ENCODE measurements at places on chromosomes 2 and 18. TPM values are rescaled to one million over a fixed set of nuclear protein-coding genes. Genes with fewer than 3 reads are reported as not detected.
A peak's percentile ranks its signal among the peaks of the same experiment; 100 is the strongest.

- DNase-seq: no peak
Observed at GRCh38 chr2:205169464-205169863, 512.8 kb upstream of the NRP2 start.

Gene ALPP
- not detected for total RNA-seq

DNA sequence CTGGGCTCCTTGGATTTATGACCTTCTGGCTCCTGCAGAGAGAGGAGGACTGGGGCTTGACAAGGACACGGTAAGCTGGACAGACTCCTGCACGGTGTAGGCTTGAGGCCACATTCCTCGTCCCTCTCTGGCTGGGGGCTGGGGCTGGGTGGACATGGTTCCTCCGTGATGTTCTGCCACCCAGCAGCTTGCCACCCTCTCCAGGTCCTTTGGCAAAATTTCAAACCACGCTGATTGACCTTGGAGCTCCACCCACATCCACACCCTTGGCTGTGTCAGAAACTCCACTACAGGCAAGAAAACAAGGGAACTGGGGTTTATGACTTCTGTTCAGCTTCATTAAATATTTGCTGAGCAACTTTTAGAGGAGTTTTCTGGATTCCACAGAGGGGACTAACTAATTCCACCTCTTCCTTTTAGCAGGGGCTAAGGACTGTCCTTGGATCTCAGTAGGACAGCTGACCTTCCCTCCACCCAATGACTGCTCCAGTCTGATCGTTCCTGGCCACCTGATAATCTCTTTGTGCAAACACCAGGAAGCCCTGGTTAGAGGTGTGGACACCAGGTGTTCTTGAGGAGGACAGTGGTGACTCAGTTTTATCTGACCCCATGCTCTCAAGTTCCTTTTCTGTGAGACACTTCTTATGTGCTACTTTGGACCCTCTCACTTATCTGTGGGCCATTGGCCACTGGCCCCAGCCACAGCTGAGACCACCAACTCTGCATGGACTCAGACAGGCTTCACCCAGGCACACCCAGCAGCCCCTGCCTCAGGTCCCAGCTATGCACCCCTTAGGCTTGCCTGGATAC, 29.3 kb downstream of the GPR55 start:
- DNase-seq: peak; percentile 14

- no peak for DNase-seq
Observed at GRCh38 chr18:62494764-62495163, 28.1 kb upstream of the ZCCHC2 start.

Gene CHRNG
- not detected for total RNA-seq

GRCh38 chr2:149465873-149466272, 121.7 kb downstream of the MMADHC start:
- no peak for DNase-seq

Gene SERPINB2
- not detected for total RNA-seq

Gene CRYBA2
- not detected for total RNA-seq

Gene PPP1R1C
- not detected for total RNA-seq

GRCh38 chr2:164717000-164717803, 95.9 kb upstream of the GRB14 start:
- DNase-seq: peak; percentile 38

DNA sequence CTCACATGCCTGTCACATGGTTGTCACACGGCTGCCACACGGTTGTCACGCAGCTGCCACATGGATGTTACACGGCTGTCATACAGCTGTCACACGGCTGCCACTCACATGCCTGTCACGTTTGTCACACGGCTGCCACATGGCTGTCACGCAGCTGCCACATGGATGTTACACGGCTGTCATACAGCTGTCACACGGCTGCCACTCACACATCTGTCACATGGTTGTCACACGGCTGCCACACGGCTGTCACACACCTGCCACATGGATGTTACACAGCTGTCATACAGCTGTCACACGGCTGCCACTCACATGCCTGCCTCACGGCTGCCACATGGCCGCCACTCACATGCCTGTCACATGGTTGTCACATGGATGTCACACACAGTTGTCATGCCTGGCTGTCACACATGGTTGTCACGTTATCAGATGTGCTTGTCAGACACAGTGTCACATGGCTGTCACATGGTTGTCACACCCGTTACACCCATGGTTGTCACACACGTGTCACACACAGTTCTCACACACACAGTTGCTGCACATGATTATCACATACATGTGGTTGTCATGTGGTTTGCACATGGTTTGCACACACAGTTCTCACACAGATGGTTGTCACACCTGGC, 19.4 kb downstream of the KCNG2 start:
- DNase-seq: no peak

Gene C2orf80
- not detected for total RNA-seq

DNA sequence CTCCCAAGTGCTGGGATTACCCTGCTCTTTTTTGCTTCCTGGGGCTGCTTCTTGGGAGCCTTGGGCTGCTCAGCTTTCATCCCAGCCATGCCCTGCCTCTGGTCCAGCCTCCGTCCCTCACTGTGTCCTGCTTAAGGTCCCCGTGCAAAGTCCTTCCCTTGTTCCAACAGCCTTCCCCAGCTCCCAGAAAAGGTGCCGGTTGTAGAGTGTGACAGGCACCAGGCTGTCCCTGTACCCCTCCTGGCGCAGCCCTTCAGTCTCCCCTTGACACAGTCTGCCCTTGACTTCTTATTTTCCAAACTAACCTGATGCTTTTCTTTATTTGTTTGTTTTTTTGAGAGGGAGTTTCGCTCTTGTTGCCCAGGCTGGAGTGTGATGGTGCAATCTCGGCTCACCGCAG, 20.1 kb upstream of the ALPI start:
- DNase-seq: no peak

DNA sequence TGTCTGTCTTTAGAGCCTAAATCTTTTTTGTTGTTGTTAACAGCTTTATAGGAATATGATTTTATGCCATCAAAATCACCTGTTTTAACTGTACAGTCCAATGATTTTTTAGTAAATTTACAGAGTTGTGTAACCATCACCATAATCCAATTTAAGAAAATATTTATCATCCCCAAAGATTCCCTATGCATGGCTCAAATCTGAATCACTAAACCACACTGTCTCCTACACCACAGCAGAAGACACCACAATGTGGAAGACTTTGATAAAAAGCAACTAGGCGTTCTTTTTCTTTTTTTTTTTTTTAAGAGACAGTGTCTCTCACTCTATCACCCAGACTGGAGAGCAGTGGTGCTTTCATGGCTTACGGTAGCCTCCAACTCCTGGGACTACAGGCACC, 99.6 kb downstream of the TXNL1 start:
- DNase-seq: no peak

DNA sequence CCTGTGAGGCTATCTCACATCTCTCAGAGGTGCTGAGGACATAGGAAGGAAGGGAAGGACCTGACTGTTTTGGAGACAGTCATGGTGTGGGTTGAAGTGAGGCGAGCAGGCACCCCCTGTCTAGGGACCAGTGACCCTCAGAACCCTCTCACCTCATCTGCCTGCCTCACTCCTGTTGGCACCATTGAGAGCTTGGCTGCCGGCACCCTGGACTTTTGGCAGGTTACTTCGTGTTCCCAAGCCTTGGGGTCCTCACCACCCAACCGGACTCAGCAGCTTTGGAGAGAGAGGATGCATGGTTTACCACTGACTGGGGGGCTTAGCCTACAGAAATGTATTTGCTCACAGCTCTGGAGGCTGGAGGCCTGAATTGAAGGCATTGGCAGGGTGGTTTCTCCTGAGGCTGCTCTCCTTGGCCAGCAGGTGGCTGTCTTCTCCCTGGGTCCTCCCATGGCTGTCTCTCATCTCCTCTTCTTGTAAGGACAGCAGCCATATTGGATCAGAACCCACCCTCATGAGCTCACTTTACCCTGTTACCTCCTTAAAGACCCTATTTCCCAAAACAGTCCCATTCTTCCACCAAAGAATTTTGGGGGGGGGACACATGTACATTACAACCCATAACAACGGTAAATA, 142.0 kb downstream of the TSN start:
- peak; percentile 27 for DNase-seq

- no peak for DNase-seq
Observed at GRCh38 chr2:202883987-202884675, 12.6 kb upstream of the ICA1L start.

- DNase-seq: no peak
Observed at GRCh38 chr18:3218819-3219218, 949 bp downstream of the MYOM1 start.

GRCh38 chr2:60488291-60488690, 65.2 kb downstream of the BCL11A start:
- DNase-seq: no peak

Gene MALT1
- 23.6 TPM for total RNA-seq

Gene EMILIN2
- total RNA-seq: 5.8 TPM

DNA sequence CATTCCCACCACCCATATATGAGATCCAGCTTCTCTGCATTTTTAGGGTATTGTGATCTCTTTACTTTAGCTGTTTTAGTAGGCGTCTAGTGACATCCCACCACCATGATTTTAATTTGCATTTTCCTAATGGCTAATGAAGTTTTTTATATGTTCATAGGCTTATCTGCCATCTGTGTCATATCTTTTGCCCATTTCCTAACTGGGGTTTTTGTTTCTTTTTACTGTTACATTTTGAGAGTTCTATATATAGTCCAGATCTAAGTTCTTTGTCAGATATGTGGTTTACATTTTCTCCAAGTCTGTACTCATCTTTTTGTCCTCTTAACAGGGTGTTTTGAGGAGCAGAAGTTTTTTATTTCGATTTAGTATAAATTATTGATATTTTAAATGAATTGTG, 39.6 kb downstream of the PTPN2 start:
- DNase-seq: no peak

GRCh38 chr2:55156326-55156725, 75.8 kb downstream of the CLHC1 start:
- DNase-seq: no peak

Gene LRRC30
- total RNA-seq: not detected

Gene MRO
- total RNA-seq: not detected

DNA sequence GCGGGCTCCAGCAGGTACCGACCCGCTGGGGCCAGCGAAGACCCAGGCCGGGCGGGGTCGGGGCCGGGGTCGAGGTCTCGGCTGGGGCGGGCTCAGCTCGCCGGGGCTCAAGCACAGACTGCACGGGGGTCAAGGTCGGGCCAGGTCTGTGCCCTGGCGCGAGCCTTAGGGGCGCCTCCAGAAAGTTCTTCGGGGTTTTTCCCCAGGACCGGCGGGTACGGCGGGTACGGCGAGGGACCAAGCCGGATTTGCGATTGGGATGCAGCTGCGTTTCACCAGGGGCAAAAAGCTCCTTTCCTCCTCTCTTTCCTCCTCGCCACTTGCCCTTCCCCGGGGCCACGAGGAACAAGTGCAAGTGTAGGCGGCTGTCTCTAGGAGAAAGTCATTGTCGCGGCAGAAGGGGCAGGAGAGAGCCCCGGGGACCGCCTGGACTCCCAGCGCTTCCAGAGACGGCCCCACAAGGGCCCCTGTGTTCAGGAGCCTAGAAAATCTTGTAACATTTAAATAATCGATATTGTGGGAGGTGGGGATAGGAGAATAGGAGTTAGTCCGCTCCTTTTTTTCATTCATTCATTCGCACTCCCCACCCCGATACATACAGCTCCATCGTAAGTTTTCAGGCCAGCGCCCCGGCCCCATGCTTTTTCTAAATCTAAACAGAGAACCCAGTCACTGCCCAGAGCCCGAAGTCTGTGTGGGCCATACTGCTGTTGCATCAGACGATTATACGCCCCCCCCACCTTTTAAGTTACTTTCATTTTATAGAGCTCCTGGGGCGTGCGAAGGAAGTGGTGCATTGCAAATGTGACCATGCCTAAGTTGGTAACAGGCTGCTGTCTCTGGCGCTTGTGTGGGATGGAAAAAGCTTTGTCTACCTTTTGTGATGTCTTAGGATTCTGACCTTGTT, 679 bp downstream of the PMAIP1 start:
- DNase-seq: peak; percentile 52

- no peak for DNase-seq
Observed at GRCh38 chr18:63881851-63882250, 5.7 kb upstream of the SERPINB2 start.

GRCh38 chr2:59798687-59799232, 754.7 kb downstream of the BCL11A start:
- DNase-seq: no peak

Gene KIF1A
- not detected for total RNA-seq

Measured in Caki2 (cell line).